RPMI7951 (cell line): ENCODE measurements at places on chromosomes 7 and 10. TPM values are rescaled to one million over a fixed set of nuclear protein-coding genes. Genes with fewer than 3 reads are reported as not detected.

GRCh38 chr10:4074545-4075407, 289.8 kb upstream of the KLF6 start:
- DNase-seq, result peak; percentile 78

DNA sequence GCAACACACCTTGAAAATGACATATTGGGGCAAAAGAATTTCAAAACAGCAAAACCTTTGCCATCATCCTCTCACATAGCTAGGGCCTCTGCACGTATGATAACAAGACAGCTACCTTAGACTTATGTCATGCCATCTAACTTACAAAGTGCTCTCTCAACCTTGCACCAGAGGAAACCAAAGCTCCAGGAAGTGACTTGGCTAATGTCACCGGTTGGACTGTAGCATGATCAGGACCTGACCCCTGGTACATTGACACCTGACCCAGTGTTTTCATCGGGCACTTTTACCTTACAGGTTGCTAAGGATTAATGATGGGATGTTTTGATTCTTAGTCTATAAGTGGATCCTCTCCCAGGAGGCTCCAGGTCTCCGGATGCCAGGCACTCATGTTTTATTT, 529.8 kb upstream of the GALNT17 start:
- DNase-seq, result no peak

- no peak for DNase-seq
Measured at GRCh38 chr7:29851487-29851886, 45.2 kb downstream of the WIPF3 start.

DNA sequence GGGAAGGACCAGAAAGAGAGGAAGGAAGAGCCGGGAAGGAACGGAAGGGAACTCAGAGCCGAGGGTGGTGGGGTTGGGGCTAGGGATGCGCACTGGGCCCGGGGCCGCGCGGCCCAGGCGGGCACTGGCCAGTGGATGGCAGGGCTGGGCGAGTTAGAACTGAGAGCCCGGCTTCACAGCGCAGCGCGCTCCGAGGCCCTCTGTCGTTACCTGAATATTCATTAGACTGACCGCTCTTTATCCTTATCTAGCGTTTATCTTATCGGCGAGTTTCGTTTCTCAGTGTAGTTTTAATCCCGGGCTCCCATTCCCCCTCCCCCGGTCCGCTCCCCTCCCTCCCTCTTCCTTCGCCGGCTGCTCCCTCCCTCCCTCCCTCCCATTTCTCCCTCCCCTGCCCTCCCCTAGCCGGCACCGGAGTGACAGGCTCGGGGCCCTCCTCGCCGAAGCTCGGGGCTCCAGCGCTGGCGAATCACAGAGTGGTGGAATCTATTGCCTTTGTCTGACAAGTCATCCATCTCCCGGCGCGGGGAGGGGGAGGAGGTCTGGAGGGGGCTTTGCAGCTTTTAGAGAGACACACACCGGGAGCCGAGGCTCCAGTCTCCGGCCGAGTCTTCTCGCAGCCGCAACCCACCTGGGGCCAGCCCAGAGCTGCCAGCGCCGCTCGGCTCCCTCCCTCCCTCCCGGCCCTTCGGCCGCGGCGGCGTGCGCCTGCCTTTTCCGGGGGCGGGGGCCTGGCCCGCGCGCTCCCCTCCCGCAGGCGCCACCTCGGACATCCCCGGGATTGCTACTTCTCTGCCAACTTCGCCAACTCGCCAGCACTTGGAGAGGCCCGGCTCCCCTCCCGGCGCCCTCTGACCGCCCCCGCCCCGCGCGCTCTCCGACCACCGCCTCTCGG, at the start of gene PAX2:
Gene PAX2, plus strand, starts transcription at position 596 of the 895 bp plus-strand sequence. CDS start 679 bp downstream, outside the sequence.
- DNase-seq, result no peak

The PIP gene
- not detected in 2 replicates for total RNA-seq
